ENCODE measurements at places on chromosomes 11 and 22. TPM values are rescaled to one million over a fixed set of nuclear protein-coding genes. Genes with fewer than 3 reads are reported as not detected.

Gene DERL3
- total RNA-seq: 9.9 TPM

Gene TRPM5
- total RNA-seq: not detected

Gene PRR33
- not detected for total RNA-seq

Gene POU2AF1
- 1.9 TPM for total RNA-seq

Gene LDLRAD3
- not detected for total RNA-seq

Gene PPP2R1B
- 45.1 TPM for total RNA-seq

Gene DRD2
- not detected for total RNA-seq

Gene SLC22A9
- not detected for total RNA-seq

Gene TUB
- total RNA-seq: not detected

Gene GPHA2
- not detected for total RNA-seq

Gene H19
- not detected for total RNA-seq

Gene NAV2
- 2.9 TPM for total RNA-seq

Gene RNF141
- 13.6 TPM for total RNA-seq

Gene CRKL
- total RNA-seq: 92.9 TPM

Gene FGF4
- not detected for total RNA-seq

Gene UCP2
- 267 TPM for total RNA-seq

Gene CHRM4
- 0.19 TPM for total RNA-seq

Gene MIOX
- not detected for total RNA-seq

Gene SYT13
- total RNA-seq: not detected

Gene CXCR5
- total RNA-seq: 1.9 TPM

Gene ABTB2
- 0.91 TPM for total RNA-seq

Gene OR5B21
- 0.45 TPM for total RNA-seq

Gene CBLIF
- not detected for total RNA-seq

Gene CABP4
- total RNA-seq: 2.8 TPM

Gene APOA5
- not detected for total RNA-seq

Gene LRRC10B
- total RNA-seq: not detected

Gene TSG101
- total RNA-seq: 35.5 TPM

Gene CD3D
- 424 TPM for total RNA-seq

Gene FAM118B
- 12.2 TPM for total RNA-seq

Gene RIBC2
- 11.2 TPM for total RNA-seq

Gene NCR3LG1
- 2.7 TPM for total RNA-seq

Gene TNNT3
- 13.7 TPM for total RNA-seq

Gene APBB1
- 64.0 TPM for total RNA-seq

Gene NXPE1
- not detected for total RNA-seq

Gene SLC25A45
- 29.6 TPM for total RNA-seq

Gene CYTH4
- total RNA-seq: 149 TPM

Gene GVQW3
- total RNA-seq: 4.5 TPM

Gene OR51E2
- not detected for total RNA-seq

Gene POU2AF2
- not detected for total RNA-seq

Gene SMTNL1
- not detected for total RNA-seq

Gene CCDC85B
- total RNA-seq: 66.3 TPM

Gene SLC25A18
- not detected for total RNA-seq

Gene ZP1
- 0.60 TPM for total RNA-seq

Gene GLB1L2
- total RNA-seq: 1.6 TPM

Gene C11orf91
- not detected for total RNA-seq

Gene NFAM1
- 0.22 TPM for total RNA-seq

Gene MOGAT2
- total RNA-seq: not detected

Gene AMBRA1
- total RNA-seq: 39.1 TPM

Gene MMP26
- total RNA-seq: not detected

Gene ANGPTL5
- total RNA-seq: not detected

Gene PNPLA3
- not detected for total RNA-seq

Gene CD59
- total RNA-seq: 59.3 TPM

Gene ROM1
- 2.4 TPM for total RNA-seq

Gene OR4S1
- total RNA-seq: not detected

Gene HORMAD2
- 0.14 TPM for total RNA-seq

Gene MS4A15
- total RNA-seq: not detected

All from activated naive CD8-positive, alpha-beta T cell treated with anti-CD3 and anti-CD28 coated beads, Interleukin-2, amount 10 ng/mL, durations not matched to agents 7 days and 5 days (primary cell).